NCI-H1417 (cell line): ENCODE measurements at places on chromosomes 11 and 22.
A peak's percentile ranks its signal among the peaks of the same experiment; 100 is the strongest.

DNA sequence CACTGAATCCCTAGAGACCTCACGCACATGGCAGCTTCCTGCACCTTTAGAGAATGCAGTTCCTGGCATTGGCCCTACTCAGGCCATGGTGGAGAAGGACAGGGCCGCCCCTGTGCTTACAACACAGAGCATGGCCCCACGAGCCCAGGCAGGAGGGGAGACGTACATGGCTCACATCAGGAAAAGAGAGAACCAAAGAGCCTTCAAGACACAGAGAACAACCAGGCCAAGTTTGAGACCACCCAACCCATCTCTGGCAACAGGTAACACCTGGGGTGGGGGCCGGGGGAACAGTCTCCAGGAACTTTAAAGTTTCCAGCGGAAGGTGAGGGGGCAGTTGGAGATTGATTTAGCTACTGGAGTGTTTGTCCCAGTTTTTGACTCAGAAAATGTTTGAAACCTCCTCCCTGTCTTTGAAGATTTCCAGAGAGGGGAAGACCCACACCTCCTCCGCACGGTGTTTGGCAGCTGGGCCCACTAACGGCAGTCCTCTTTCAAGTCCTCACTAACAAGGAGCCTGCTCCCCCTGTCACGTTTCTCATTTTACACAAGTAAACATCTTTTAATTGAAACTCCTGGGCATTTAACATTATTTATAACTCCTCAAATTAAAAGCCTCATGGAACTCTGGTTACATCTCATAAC is 1423.8 kb downstream of the TBC1D22A start:
- DNase-seq: no peak

GRCh38 chr11:128928400-128928799 is 14.3 kb downstream of the TP53AIP1 start:
- DNase-seq: no peak

DNA sequence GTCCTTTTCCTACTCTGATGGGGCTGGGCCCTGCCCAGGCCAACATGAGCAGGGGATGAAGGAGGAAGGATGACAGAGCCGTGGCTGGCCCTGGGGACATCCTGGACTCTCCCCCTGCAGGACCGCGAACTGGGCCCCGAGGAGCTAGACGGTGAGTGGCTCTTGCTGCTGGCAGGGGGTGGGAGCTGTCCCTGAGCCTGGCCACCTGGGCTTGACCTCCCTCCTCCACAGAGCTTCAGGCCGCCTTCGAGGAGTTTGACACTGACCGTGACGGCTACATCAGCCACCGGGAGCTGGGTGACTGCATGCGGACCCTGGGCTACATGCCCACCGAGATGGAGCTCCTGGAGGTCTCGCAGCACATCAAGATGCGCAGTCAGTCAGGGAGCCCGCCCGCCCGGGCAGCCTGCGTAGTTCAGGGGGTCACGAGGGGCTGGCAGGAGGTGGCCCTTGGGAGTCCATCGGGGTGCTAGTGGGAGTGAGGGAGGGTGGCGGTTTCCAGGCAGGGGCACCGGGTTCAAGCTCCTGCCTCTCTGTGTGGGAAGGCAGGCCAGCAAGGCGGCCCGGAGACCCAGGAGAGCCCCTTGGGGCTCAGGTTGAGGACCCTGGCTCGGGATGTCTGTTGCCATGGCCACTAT is 1.0 kb downstream of the CABP4 start:
- no peak for DNase-seq

DNA sequence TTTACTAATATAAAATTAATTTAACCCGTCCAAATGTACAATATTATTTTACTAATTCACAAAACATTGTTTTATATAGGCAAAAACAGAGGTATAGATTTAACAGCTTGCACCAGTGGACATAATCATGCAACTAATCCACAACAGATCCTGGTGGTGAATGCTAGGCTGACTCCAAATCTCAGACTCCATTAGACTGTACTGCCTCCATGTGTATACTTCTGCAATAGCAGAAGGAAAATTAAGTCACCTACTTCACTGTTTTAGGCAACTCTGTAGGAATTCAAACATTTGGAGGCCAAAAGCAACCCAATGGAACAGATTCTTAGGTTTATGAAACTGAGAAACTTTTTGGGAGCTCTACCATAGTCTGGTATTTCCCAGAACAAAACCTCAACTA is 30.0 kb upstream of the RAB39A start:
- peak; percentile 55 for DNase-seq

- DNase-seq: peak; percentile 81
Observed at GRCh38 chr11:65496304-65497140, 2.3 kb upstream of the MALAT1 start.

- DNase-seq: no peak
Observed at GRCh38 chr11:28819741-28820140, 711.6 kb downstream of the METTL15 start.

GRCh38 chr11:20912065-20912821 is 242.9 kb downstream of the NELL1 start:
- DNase-seq: no peak

DNA sequence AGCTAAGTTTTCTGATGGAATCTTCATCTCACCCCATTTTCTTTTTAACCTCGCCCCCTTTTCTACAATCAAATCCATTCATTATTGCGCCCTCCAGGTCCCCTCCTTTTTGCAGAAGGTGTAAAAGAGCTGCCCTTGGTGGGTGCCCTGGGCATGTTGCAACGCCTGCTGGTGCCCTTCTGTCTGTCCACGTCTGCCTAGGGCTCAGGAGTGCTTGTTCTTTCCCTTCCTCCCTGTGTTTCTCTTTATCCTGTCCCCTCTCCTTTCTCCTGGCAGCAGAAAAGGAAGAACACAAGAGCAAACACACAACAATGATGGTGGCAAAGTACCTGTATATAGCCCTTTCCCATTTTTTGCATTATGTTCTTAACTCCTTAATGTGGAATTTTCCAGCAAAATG is 6.2 kb upstream of the TLCD5 start:
- no peak for DNase-seq
